A549 treated with ZK216348 at 1 μM for 4 hours (cell line): ENCODE measurements at places on chromosomes 12 and 14. TPM values are rescaled to one million over a fixed set of nuclear protein-coding genes. Genes with fewer than 3 reads are reported as not detected.

RFLNA gene
- total RNA-seq: 0.25 to 0.28 TPM in 2 of 5 replicates, not detected in the others

MUCL1 gene
- not detected in 5 replicates for total RNA-seq

BCL2L14 gene
- total RNA-seq: not detected in 5 replicates

UNC79 gene
- total RNA-seq: 0.01 to 0.04 TPM in 2 of 5 replicates, not detected in the others

C3AR1 gene
- not detected in 5 replicates for total RNA-seq
